ENCODE measurements at places on chromosomes 12 and 14.

- no peak for DNase-seq
These were observed 13.8 kb downstream of the GXYLT1 start for GRCh38 chr12:42130672-42131402.

GRCh38 chr12:85572956-85573355 lies 263.3 kb downstream of the RASSF9 start:
- no peak for DNase-seq

- no peak for DNase-seq
These were observed 7.0 kb upstream of the VRK1 start for GRCh38 chr14:96790186-96790585.

DNA sequence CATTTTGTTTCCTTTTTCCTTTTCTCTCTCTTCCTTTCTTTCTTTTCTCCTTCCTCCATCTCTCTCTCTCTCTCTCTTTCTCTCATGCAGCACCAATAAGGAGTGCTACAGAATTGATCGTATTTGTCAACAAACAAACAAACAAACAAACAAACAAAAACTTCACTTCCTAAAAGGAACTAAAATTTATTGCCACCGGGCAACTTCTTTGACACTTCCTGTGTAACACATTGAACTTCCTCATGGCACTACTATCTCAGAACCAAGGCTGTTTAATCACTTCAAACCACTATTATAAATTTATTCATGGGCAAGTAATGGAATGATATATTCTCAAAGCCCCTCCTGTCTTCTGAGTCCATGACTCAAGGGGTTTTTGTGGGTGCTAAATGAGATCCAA lies 51.3 kb downstream of the SERPINA3 start:
- DNase-seq: no peak

- DNase-seq: no peak
These were observed 291.5 kb upstream of the SRRM4 start for GRCh38 chr12:118689793-118690192.

DNA sequence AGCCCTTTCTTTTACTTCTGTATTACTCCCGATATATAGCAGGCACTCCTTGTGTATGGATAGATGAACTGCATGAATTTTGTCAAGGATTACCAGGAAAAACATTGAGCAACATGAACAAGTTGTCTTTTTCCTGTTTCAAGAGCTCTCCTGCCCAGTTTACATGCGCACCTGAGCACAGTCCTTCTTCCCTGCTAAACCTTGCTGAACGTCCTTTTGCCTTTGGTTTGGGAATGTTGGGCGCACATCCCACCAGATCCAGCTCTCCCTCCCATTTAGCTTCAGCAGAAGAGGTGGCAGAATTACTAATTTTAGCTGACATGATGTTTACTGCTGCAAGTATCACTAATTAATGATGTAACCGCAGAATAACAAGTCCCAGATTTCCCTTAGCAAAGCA lies 121.4 kb upstream of the TMCC3 start:
- DNase-seq: no peak

DNA sequence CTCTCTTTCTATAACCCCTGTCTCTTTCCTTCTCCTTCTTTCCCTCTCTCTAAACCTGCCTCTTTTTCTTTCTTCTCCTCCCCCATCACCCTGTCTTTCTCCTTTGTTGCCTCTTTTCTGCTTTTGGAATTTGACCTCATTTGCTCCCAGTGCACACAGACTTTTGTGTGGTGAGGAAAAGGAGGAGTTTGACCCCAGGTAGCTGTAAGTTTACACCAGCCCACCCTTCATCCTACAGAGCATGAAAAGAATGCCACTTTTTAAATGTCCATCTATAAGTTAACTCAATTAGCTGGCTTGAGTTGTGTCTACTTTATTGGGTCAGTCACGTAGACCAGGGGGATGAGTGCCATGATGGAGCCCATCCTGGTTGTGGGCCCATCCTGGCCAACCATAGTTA lies 146.8 kb upstream of the SLC38A2 start:
- no peak for DNase-seq

GRCh38 chr14:100106250-100107112 lies 41.3 kb downstream of the EVL start:
- DNase-seq: no peak

- peak; percentile 34 for DNase-seq
These were observed 642.0 kb downstream of the SLC6A15 start for GRCh38 chr12:84270470-84271140.

DNA sequence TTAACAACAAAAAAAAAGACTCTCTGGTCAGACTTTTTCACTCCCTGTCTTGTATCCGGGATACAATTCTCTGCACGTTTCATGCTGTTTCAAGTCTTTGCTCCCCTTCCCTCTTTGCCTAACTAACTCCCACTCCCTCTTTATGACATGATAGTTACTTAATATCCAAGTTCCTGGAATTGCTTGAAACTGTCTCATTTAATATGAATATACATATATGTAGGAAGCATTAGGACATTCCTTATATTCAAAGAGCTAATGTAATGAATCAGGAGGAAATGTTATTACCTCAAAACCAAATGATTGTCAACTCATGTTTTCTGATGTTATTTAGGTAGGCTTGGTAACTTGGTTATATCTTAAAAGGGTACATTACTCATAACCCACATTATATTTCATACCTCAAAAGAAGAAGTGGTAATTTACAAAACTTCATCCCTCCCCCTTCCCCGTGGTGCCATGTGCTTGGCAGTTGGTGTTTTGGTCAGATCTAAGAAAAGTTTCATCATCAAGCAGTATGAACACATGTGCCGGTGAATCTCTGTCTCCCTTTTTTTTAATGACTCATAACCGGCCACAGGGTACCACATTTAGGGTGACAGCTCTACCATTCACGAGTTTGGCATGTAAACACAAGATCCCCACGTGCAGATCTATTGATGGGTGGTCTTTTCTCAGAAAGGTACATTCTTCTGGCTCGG lies 56.5 kb downstream of the HCAR2 start:
- no peak for DNase-seq

DNA sequence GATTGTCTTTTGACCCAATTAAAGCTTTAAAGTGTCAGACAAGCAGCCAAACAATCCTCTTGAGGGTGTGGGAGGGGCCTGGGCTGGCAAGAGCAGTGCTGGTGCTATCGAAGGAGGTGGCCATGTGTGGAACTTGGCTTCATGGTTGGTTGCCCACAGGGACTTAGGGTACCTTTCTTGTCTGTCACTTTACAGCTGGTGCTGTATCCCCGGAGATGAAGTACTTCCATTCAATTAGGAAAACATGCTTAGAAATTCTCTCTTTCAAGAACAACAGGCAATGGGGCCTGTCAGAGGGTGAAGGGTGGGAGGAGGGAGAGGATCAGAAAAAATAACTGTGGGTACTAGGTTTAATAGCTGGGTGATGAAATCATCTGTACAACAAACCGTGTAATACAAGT lies 86.5 kb downstream of the DAAM1 start:
- DNase-seq: no peak

DNA sequence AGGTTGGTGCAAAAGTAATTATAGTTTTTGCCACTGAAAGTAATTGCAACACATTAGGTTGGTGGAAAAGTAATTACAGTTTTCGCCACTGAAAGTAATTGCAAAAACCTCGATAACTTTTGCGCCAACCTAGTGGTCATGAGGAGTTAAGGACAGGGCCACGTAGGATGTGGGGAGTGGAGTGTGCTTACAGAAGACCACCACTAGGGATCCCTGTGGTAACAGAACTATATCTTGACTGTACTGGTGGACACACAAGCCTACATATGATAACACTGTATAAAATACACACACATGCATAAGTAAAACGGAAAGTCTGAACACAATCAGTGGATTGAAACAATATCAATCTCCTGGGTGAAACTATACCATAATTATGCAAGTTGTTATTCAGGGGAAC lies 187.4 kb upstream of the ABCD2 start:
- peak; percentile 77 for DNase-seq

GRCh38 chr14:93549595-93549994 lies 118.9 kb downstream of the UNC79 start:
- DNase-seq: no peak

DNA sequence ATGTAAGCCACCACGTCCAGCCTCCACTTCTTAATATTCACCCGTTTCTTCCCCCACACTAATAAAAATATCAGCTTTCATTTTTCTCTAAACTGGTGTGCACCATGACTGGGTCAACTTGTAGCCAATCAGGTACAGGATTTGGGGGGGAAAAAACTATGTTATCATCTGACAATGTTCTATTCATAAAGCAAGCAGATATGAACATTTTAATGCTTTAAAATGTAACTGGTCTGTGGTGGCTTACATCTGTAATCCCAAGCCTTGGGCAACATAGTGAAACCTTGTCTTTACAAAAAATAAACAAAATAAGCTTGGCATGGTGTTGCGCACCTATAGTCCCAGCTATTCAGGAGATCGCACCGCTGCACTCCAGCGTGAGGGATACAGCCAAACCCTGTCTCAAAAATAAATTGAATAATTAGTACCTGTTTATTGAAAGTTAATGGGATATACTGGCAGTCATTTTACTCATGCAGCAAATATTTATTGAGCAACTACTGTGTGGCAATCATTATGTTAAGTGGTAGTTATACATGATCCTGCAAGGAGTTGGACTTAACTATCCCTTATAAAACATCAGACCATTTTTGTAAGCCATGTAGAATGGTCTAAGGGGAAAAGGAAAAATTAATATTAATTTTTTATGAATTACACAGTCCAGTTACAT lies 15.3 kb upstream of the ITPR2 start:
- no peak for DNase-seq

DNA sequence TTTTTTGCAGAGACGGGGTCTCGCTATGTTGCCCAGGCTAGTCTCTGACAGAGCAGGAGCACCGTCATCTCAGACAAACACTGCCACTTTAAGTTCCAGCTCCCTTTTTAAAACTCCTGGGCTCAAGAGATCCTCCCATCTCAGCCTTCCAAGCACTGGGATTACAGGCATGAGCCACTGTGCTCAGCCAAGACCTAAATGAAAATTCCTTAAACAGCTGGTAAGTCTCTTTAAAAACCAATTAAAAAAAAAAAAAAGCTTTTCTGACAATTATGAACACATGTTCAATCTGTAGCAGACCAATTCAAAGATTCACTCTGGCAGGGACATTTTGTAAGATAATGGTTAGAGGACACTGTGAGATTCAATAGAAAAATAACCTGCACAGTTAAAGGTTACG lies 77.8 kb downstream of the HECTD4 start:
- DNase-seq: no peak

DNA sequence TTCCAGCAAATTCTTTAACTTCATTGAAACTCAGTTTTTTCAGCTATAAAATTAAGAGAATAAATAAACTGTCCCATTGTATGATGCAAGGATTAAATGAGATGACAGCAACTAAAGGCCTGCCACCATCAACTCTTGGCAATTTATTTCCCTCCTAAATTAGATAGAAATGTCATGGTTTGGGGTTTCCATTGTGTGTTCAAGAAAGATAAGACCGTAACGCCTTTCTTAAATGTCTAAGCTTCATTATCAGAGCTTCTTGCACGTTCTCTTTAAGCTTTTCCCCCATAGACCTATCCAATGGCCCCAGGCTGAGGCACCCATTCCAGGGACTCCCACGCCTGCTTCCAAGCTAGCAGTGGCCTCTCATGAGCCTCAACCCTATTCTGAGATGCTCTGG lies 281.9 kb downstream of the CACNA1C start:
- no peak for DNase-seq

GRCh38 chr12:95178136-95178535 lies 39.1 kb downstream of the FGD6 start:
- no peak for DNase-seq

- no peak for DNase-seq
These were observed 13.8 kb upstream of the SLC38A2 start for GRCh38 chr12:46386360-46386867.

DNA sequence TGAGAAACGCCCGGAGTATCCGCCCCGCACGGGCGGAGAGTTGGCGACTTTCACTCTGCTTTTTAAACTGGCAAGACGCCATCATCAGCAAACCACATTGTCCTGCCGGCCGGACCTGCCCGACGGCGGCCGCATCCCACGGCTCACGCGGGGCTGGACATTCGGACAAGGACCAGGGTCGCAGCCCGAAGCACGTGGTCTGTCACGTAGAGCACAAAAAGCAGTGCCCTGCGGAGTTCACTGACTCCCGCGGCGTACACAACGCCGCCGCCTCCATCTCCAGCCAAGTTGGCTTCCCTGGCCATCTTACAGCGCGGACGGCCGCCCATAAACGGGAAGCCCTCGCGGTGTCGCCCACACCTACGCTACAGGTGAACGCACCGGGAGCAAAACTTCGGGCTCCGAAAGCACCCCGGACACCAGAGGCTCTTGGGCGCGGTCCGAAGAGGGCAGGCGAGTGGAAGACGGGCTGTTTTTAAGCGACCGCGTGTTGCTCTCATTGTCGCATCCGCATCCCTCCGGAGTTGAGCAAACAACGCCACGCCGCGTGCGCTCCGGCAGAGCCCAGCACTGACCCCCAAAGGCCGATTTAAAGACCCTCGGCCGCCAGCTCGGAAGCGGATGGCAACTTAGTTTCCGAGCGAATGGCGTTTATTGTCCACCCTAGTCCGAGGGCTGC lies 966 bp downstream of the SINHCAF start:
- DNase-seq: peak; percentile 38

GRCh38 chr14:43568022-43568421 lies 939.1 kb downstream of the FSCB start:
- no peak for DNase-seq

GRCh38 chr12:124411281-124411878 lies 116.5 kb downstream of the RFLNA start:
- no peak for DNase-seq

DNA sequence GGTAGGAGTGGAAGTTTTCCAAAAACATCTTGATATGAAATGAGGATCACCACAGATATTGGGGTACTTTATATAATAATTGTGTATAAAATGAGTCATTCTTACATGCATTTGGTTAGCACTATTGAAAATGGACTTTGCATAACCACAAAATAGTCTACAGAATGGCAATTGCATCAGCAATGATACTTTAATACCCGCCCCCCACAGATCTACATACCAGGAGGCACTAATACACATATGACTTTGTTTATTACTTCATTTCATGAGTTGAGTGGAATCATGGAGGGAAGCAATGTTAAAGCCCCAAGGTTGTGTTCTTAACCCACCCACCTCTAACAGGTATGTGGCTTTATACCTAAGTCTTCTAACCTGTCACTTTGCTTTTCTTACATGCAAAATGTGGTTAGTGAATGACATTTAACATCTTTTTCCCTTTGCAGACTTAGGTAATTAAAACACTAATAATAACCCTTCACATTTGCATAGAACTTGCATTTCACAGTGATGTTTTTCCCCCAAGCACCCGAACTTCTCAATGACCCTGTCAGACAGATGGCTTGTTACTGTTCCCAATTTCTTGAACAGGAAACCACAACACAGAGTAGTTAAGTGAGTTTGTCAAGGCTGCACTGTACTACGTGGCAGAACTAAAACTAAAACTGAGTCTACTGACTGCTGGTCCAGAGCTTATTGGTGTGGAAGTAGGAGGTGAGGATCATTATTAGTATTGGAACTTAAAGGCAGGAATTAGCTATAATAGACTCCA lies 101.9 kb downstream of the NPAS3 start:
- DNase-seq: no peak

GRCh38 chr12:76964784-76965571 lies 86.2 kb upstream of the CSRP2 start:
- peak; percentile 59 for DNase-seq
